Activated T-helper 2 cell treated with anti-CD3 and anti-CD28 coated beads, Interferon-gamma antibody, Interleukin-2, Interleukin-4, amounts not matched to agents 10 μg/mL and 5 μg/mL and 100 μg/mL, durations not matched to agents 14 hours and 24 hours and 36 hours (primary cell): ENCODE measurements at places on chromosomes 1 and 21. TPM values are rescaled to one million over a fixed set of nuclear protein-coding genes. Genes with fewer than 3 reads are reported as not detected.

SORT1 gene
- 1.1 and 1.9 TPM in 2 replicates for total RNA-seq

TTC22 gene
- 0.76 and 1.3 TPM in 2 replicates for total RNA-seq

CNTN2 gene
- total RNA-seq, result not detected in 2 replicates

SH2D1B gene
- 0.84 and 1.0 TPM in 2 replicates for total RNA-seq

ODR4 gene
- 16.1 and 17.0 TPM in 2 replicates for total RNA-seq

CTH gene
- total RNA-seq, result 12.3 and 12.9 TPM in 2 replicates

SDC3 gene
- 0.46 and 0.92 TPM in 2 replicates for total RNA-seq

CHTOP gene
- 94.6 and 98.7 TPM in 2 replicates for total RNA-seq

DONSON gene
- 40.3 and 41.7 TPM in 2 replicates for total RNA-seq

CHIA gene
- total RNA-seq, result not detected in 2 replicates

E2F2 gene
- total RNA-seq, result 17.2 and 18.6 TPM in 2 replicates

FCAMR gene
- not detected in 2 replicates for total RNA-seq

LACTBL1 gene
- total RNA-seq, result not detected in 2 replicates

LRIF1 gene
- 15.2 and 15.7 TPM in 2 replicates for total RNA-seq

TPRG1L gene
- total RNA-seq, result 7.0 and 7.1 TPM in 2 replicates

SPRR1A gene
- not detected in 2 replicates for total RNA-seq

SLFNL1 gene
- 0.14 and 0.18 TPM in 2 replicates for total RNA-seq

HSD11B1 gene
- 8.2 and 8.6 TPM in 2 replicates for total RNA-seq

P3R3URF gene
- total RNA-seq, result not detected in 2 replicates

AADACL3 gene
- total RNA-seq, result not detected in 2 replicates

CYP4A22 gene
- not detected in 2 replicates for total RNA-seq

CTSS gene
- 42.0 and 42.1 TPM in 2 replicates for total RNA-seq

ADAM30 gene
- total RNA-seq, result not detected in 2 replicates

FHAD1 gene
- not detected in 2 replicates for total RNA-seq

EPS15 gene
- 50.1 and 54.1 TPM in 2 replicates for total RNA-seq

ADAMTSL4 gene
- total RNA-seq, result 2.7 and 2.9 TPM in 2 replicates

CD53 gene
- total RNA-seq, result 161 and 165 TPM in 2 replicates

VCAM1 gene
- 0.05 TPM in 1 of 2 replicates, not detected in the other for total RNA-seq

HORMAD1 gene
- total RNA-seq, result 0.27 TPM in 1 of 2 replicates, not detected in the other

KDM5B gene
- total RNA-seq, result 78.7 and 84.6 TPM in 2 replicates

SPATA45 gene
- 0.41 TPM in 1 of 2 replicates, not detected in the other for total RNA-seq

PLD5 gene
- not detected in 2 replicates for total RNA-seq

WDR64 gene
- not detected in 2 replicates for total RNA-seq

KPRP gene
- not detected in 2 replicates for total RNA-seq
